ENCODE measurements at places on chromosomes 2 and 18.

DNA sequence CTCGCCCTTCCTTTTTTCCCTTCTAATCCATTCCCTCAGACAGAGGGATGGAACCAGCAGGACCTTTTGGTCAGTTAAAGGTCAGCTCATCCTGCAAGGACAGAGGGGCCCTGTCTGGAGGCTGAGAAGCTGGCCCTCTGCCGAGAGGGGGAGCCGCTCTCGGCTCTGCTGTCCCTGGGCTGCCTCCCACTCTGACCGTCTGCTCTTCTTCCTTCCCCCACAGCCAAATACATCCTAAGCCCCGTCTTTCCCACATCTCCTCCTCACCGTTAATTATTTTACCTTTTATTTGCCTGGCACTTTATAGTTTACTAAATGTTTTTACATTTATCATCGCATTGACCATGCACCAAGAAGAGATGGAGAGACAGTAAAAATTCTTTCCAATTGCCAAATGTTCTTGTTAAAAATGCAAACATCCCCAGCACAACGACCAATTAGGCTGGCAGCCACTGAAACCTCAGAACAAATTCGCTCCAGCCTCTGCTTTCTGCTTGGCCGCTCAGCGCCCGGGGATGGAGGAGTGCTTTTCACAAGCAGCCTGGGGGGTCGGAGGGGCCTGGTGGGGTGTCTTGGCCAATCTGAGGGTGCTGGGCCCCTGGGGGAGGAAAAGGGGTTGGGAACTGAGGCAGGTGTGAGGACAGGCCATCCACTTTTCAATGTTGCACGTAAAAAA lies 123.7 kb downstream of the TNS1 start:
- DNase-seq = no peak

- no peak for DNase-seq
These were observed 360.9 kb downstream of the ARL6IP6 start for GRCh38 chr2:153079315-153079714.

- DNase-seq = no peak
These were observed 74.2 kb downstream of the CDK15 start for GRCh38 chr2:201880579-201880978.

DNA sequence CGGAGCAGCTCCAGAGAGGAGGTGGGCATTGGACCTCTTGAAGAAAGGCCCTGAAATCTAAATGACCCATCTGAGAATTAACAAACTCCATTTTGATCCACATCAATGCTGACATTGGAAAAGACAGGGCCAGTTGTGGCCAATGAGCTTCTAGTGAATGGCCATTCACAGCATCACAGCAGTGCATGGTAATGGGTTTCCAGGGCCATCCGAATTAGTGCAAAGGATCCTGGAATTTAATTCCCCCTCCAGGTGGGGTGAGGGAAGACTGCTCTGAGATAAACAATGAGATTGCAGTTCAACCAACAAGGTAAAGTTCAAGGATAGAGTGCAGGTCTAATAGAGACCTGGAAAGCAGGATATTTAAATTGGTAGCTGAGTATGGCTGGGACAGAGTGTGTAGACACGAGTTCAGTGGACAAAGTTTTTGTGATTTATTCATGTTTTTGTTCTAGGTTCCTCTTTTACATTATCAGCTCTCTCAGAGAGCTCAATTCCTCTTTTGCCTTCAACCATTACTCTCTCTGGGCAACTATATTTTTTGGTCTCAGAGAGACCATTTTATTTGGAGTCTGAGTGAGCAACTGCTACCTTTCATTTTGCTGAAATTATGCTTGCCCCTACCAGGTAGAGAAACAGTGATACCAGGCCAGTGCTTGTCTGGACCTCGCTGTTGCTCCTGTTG lies 5.0 kb downstream of the TACR1 start:
- no peak for DNase-seq

DNA sequence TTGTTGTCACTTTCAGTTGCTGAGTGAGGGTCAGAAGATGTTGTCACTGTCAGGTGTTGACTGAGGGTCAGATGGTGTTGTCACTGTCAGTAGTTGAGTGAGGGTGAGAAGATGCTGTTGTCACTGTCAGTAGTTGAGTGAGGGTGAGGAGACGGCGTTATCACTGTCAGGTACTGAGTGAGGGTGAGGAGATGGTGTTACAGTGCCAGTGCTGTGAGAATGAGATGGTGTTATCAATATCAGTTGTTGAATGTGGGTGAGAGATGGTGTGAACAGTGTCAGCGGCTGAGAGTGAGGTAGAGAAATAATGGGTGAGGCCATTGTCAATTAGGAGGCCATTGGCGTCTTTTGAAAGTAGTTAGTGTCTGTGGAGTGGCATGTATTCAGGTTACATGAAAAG lies 1.6 kb upstream of the ATP9B start:
- DNase-seq = no peak

- no peak for DNase-seq
These were observed 537.7 kb downstream of the TNS1 start for GRCh38 chr2:217465100-217465499.

DNA sequence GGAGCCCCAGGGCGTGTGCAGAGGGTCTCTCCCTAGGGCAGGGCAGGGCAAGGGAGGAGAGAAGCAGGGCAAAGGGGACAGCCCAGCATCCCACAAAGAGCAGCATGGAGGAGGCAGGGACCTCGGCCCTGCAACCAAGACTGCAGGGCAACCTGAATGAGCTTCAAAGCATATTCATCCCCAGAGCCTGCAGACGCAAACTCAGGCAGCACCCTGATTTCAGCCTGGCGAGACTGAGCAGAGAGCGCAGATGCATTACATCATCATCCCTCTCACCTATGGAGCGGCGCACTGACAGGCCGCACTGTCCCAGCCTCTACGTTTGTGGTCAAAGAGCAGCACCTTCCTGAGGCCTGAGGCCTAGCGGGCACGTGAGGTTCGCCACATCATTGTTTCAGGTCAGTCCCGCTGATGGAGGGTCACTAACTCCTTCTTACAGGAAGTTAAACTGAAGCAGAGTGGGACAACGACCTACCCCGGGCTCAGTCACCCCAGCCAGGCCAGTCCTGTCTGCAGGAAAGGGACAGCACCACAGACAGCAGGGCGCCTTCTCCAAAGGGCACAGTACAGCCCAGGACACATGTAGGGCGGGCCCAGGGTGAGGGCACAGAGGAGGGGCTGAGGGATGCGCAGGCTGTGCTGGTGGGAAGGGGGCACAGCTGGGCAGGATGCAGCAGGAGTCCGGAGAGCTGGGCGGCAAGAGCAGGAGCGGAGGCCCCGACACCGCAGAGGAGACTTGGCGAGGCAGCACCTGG lies 67.2 kb upstream of the RAB6C start:
- DNase-seq = no peak

DNA sequence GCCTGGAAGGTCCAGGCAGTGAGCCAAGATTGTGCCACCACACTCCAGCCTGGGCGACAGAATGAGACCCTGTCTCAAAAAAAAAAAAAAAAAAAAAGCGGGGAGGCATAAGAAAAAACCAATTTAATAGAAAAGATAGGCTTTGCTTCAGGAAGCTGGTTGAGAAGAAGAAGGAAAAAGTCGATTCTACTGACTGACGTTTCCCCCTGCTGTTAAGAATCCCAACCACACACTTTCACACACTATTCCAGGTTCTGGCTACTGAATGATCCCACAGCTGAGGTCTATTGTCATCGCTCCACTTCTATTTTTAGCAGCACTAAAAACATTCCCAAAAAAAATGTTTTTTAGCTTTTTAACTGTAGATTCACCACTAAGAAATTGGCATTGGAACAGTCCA lies 6.7 kb upstream of the CHCHD5 start:
- no peak for DNase-seq

GRCh38 chr2:184481865-184482264 lies 116.5 kb upstream of the ZNF804A start:
- no peak for DNase-seq

DNA sequence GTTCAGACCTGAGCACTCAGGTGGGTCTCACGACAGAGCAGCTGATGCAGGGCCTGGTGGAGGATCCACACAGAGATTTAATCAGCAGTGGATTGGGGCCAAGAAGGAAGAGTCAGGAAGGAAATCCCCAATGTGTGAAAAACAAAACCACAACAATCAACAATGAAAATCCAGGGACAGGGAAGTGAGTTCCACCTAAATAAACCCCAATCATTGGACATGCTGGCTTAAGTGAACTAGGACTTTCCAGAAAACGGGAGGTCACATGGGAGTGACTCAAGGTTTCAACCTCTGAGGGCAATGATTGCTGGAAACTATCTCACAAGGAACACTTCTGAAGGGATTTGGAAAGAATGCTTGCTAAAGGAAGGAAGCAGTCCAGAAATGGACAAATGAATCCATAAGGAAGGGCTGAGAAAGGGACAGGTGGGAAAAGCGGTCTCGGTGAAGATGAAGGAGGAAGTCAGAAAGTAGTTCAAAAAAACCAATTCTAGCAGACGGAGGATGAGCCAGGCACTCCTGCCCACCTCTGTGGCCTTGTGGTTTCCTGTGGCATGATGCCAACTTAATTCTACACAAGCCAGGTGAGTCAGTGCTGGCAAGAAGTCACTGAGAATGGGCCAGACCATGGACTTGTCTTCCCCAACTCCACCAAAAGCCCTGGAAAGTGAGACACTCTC lies 15.4 kb upstream of the XDH start:
- peak; percentile 16 for DNase-seq

DNA sequence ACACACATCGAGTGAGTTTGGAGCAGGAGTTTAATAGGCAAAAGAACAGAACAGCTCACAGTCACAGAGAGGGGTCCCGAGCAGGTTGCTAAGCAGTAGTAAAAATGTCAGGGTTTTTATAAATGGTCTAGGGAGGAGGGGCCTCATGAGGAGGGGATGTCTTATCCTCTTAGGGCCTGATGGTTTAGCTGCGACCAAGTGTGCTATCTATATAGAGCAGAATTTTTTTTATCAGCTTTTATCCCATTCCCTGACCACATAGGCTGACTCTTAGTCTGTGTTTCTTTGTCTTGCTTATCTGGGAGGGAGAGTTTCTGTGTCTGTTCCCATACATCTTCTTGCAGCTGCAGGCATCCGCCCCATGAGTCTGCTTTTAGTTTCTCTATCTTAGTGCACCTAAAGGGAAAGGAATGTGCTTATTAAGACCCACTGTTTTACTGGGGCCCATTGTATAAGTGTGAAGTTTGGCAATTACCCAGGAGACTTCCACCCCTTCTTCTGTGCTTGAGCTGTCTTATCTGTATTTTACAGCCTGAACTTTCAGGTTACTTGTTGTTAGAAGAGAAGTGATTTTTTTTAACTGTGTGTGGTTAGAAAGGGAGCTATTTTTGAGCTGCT lies 30.4 kb upstream of the GMCL1 start:
- DNase-seq = no peak

GRCh38 chr2:26652361-26653041 lies 11.3 kb upstream of the CIB4 start:
- DNase-seq = no peak

- no peak for DNase-seq
These were observed 65.4 kb downstream of the LYPD1 start for GRCh38 chr2:132604561-132604960.

DNA sequence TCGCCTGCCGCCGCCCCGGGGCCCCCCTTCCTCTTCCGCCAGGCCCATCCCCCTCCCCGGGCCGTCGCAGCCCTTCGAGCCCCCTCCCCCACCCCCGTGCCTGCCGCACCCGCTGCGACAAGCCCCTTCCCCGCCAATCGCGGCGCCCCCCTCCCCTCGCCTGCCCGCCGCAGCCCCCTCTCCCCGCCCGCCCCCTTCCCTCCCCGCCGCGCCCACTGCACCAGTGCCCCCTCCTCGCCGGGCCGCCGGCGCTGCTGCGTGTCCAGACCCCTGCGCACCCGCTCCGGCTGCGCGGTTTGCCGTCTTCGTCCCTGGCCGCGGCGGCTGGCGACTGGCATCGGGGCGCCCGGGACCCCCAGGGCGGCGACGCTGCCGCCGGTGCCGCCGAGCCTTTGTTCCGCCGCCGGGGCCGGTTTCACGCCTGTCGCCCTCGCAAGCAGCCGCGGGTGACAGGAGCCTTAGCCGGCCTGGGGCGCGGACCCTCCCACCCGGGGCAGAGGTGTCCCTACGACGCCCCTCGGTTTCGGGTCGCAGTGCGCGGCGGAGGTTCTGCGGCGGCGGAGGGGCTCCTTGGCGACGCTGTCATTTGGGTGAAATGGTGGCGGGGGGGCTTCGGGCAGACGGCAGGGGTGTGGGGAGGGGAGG lies 18.1 kb downstream of the GPC1 start:
- DNase-seq = no peak

DNA sequence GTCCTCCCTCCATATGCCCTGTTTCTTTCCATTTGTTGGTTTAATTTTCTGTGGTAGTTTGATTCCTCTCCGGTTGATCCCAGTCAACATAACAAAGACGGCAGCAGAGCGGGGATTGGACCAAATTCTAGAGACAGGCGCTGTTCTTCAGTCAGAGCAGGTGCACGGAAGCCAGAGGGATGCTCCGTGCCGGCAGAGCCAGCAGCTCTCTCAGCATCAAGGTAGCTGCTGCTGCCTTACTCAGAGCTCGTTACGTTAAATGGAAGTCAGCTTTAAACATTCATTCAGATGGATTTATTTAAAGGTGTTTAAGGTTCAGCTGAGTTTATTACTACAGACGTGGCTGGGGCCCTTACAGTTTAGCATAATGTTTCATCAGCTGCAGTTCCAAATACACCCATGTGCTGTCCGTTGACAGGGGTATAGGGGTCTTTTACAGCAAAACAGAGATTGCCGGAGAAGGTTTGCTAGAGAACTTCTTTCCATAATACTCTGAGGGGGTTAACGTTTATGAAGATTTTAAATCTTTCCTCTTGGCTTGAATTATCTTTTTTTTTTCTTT lies 497.2 kb upstream of the PIK3C3 start:
- no peak for DNase-seq

- DNase-seq = no peak
These were observed 301.2 kb downstream of the NCKAP5 start for GRCh38 chr2:133266926-133267590.

DNA sequence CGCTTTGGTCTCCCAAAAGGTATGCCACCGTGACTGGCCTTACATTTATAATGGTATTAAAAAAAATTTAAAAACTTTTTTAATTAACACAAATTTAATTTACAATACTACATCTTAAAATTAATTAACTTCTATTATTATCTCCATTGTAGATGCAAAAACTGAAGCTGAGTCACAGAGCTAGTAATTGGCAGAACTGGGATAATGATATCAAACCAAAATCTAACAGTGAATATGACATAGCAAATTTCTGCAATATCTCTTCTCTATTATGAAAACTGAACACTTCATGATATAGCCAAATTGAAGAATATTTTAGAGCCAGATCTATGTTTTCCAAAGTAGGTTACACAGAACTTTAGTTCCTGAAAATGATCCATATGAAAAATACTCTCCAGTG lies 66.4 kb upstream of the CHAC2 start:
- no peak for DNase-seq

DNA sequence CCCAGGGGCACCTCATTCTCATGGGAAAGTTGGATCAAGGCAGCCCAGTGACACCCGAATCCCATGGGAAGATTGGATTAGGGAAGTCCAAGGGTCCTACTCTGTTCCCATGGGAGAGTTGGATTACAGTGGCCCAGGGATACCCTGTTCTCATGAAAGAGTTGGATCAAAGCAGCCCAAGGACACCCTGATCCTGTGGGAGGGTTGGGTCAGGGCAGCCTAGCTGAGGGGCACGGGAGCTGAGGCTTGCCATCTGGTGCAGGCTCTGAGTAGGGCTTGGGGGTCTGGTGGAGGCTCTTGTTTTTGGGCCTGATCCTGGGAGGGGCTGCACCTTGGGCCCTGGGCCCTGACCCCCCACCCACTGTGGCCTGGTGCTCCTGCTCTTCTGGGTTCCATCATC lies 87.1 kb downstream of the ACKR3 start:
- DNase-seq = no peak

- no peak for DNase-seq
These were observed 580 bp upstream of the NDUFV2 start for GRCh38 chr18:9101730-9102507.
